ENCODE measurements at places on chromosomes 7 and 10.

DNA sequence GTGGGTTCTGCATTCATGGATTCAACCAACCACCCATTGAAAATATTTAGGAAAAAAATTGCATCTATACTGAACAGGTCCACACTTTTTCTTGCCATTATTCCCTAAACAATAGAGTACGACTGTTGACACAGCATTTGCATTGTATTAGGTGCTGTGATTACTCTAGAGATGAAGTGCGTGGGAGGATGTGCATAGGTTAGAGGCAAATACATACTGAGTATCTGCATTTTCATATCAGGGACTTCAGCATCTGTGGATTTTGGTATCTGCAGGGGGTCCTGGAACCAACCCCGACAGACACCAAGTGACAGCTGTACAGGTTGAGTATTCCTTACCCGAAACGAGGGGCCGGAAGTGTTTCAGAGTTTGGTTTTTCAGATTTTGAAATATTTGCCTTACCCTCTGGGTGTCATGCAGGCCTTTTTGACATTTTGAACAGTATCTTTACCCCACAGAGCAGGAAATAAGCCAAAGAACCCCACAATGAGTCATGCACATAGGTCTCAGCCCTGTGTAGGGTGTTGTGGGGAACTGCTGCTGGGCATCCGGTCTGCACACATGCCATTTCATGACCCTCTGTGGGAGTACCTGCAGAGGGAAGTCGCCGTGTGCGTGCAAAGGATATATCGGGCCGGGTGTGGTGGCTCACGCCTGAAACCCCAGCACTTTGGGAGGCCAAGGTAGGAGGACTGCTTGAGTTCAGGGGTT, 14.5 kb downstream of the NUDT5 start:
- no peak for DNase-seq

GRCh38 chr7:122544463-122544862, 154.5 kb downstream of the RNF133 start:
- no peak for DNase-seq

GRCh38 chr7:2738766-2739549, 51.0 kb downstream of the AMZ1 start:
- no peak for DNase-seq

DNA sequence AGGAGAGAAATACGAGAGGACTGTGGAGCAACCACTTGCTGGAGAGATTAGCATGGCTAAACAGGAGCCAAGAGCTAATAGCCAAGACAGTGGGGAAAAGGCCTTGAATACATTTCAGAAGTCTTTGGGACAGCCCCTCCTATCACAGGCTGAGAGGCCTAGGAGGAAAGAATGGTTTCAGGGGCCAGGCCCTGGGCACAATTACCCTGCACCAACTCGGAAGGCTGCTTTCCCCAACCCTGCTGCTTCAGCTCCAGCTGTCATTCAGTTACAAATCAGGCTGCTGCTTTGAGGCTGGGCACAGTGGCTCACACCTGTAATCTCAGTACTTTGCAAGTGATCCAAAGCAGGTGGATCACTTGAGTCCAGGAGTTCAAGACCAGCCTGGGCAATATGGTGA, 32.0 kb upstream of the SLC35G1 start:
- no peak for DNase-seq

DNA sequence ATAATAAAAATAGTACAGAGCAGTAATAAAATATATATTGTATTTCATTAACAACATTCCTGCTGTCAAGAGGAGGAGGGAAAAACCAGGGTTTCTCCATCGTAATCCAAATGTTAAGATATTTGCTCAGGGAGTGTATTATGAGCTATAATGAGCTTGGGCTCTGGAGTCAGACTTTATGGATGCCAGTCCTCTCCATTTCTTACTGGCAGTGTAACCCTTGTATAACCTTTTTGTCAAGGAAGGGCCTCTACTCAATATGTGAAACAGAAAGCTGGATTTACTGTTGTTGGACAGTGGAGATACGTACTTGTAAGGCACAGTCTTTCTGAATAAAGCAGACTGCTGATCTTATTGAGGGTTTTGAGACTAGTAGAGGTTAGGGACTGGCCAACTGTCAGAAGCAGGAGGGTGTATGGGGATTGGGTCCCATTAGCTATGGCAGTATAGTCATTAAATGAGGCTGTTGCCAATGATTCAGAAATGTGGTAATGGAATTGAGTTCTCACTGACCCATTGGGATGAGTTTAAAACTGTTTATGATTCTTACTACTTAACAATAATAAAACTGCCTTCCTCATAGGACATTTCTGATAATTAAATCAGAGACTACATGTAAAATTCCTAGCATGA, 56.5 kb downstream of the ZNF277 start:
- DNase-seq, result no peak

DNA sequence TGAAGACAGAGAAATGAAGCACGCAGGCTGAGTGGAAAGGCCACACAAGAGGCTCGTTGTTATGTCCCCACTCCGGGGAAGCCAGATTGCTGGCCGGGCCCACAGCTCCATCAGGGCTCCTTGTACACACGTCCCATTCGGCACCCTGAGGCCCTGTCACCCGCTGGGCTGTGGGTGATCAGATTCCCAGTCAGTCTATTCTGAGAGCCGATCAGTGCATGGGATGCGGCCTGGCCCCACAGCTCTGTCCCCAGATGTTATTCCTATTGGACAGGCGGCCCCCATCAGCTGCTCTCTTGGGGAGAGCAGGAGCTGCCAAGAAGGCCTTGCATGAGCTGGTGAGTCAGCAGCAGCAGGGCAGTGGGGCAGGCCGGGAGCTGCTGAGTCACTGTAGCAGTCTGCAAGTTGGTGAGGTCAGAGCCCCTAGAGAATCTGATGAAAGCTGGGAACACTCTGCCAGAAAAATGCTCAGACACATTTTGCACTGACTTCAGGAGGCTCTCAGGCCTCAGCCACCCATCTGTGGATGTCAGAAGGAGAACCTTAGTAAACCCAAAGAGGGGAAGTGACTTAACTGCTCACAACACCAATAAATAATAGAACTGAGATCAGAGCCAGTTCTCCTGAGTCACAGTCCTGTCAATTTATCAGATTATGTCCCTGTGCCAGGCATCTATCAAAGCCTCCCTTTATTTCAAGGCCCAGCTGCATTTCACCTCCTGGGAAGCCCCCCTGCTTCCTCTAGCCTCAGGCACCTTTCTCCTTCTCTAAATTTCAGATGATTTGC, 9.4 kb upstream of the PSAP start:
- peak; percentile 99 for DNase-seq

GRCh38 chr10:14474656-14475055, 143.9 kb upstream of the FRMD4A start:
- DNase-seq, result peak; percentile 51

DNA sequence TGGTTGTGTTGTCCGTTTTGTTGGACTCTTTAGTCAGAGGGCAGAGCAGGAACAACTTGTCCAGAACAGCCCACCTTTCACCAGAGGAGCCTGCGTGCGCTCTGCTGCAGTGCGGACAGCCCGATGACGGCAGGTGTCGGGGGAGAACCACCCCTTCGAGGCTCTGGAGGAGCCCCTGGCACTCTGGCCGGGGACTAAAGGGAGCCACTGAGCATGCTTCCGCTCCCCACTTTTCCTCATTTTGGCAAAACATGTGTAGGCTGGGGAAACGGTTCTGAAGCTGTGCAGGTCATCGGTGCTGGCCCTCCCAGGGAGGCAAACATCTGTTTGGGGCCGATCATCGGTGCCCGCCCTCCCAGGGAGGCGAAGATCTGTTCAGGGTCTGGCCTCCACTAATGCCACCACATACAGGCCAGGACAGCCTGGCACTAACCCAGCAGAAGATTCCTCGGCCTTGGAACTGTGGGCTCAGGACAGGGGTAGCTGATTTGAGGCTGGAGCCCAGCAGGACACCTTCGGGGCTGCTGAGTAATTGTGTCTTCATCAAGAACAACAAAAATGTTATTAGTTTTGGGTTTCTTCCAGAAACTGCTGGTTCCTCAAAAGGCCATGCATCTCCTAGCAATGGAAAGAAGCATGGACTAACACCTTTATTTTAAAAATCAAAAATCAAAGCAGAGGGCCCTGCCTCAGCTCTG, 124.4 kb upstream of the TCERG1L start:
- no peak for DNase-seq

- no peak for DNase-seq
These were observed 228.1 kb downstream of the TFEC start for GRCh38 chr7:115802415-115802814.

- DNase-seq, result no peak
These were observed 70.5 kb downstream of the ZMIZ1 start for GRCh38 chr10:79139124-79139835.

- DNase-seq, result peak; percentile 16
These were observed 230.5 kb upstream of the TMEM229A start for GRCh38 chr7:124263232-124263827.

DNA sequence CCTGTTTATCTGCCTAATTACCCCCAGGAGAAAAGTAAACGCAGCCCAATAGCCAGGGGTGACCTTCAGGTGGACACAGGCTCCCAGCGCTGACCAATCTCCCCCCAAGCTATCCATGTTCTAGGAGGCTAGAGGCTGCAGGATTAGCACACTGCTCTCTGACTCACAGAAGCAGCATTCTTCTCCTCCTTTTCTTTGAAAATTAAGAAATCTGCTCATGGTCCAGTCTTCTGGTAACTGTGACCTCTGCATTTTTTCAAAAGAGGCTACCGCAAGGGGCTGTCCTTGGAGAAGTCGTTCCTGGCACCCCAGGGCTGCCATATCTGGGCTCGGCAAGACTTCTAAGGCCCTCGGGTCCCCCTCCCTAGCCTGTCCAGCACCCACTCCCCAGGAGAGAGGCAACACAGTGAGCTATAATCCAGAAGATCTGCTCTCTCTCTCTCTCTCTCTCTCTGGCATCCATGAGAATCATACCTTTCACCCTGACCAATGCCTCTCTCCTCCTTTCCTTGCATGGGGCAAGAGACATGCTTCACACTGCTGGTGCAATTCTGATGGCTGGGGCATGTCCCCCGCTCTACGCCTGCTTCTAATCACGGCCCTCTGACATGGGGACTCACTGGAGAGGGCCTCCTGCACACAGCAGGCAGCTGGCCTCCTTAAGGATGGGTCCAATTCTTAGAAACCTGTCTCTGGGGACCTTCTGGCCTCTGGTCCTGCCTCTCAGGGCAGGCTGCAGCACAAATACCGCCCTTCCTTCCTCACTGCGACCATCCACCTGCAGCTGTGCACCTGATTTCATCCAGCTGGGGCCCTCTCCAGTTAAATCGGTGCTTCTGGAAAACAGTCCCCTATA, 27.3 kb downstream of the ANXA11 start:
- no peak for DNase-seq

GRCh38 chr7:103867874-103868273, 121.6 kb downstream of the RELN start:
- DNase-seq, result no peak

- DNase-seq, result no peak
These were observed 52.8 kb downstream of the HHEX start for GRCh38 chr10:92742331-92743228.

- DNase-seq, result no peak
These were observed 49.9 kb downstream of the PITRM1 start for GRCh38 chr10:3122486-3123205.

DNA sequence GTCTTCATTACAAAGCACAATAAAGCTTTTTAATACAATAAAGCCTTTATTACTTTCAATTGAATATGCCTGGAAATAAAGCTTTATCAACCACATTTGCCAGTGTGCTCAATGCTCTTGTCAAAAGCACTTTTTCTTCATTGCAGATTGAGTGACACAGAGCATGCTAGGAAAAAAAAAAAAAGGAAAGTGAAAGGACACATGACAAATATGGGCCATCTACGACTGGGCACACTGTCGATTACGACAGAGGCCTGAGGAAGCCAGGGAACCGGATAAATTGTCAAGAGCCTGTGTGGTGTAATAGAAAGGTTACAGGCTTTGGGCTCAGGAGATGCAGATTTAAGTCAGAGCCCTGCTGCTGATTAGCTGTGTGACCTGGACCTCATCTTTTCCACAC, 84.8 kb upstream of the LRGUK start:
- DNase-seq, result no peak

DNA sequence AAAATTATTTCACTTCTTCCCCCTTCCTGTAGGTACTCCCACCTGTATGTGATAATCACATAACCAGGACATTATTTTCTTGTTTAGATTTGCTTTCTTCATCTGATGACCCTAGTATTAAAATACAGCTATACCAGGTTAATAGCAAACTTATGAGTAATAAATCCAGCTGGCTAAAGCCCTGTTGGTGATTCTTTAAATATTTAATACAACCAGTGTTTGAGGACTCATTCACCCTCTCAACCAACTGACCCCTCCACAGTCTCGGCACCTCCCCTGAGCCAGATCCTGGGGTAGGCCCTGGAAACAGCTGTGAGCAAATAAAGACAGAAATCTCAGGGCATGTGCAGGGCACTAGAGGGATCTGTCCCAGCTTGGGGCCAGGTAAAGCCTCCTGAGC, 58.5 kb downstream of the BLNK start:
- no peak for DNase-seq

GRCh38 chr10:120429395-120429794, 27.6 kb upstream of the PLPP4 start:
- no peak for DNase-seq

DNA sequence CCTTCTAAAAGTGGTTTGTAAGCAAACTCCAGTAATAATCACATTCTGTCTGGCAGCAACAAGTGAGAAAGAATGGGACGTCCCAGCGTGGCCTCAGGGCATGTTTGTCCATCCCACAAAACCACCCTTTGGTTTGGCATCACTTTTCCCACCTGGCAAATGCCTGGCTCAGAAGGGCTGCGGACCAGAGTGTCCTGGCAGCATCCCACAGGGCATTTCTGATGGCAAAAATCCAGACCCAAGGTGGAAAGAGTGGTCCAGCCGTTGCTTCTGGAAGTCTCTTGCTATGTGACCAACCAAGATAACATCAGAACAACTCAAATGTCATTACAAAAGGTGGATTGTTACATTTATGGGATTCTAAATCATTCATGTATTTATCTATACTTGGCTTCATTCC, 174.4 kb downstream of the CREB5 start:
- DNase-seq, result no peak

GRCh38 chr10:46317370-46317769, 30.6 kb downstream of the ANTXRL start:
- DNase-seq, result no peak

DNA sequence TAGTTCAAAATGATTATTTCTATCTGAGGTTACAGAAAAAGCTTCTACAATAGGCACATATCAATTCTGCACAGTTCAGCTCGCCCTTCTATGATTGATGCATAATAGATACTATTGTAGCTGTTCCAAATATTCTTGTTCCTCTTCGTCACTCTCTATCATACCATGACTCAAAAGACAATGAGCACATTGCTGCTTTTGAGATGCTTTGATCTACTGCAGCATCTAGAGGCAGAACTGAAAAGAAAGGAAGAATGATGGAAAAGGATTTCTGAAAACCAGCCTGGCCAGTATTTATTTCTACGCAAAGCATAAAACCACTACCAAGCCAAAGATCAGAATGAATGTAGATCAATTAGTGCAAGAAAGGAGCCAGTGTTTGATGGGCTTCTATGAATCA, 59.3 kb upstream of the PLXDC2 start:
- DNase-seq, result no peak

GRCh38 chr7:74449809-74450397, 3.8 kb upstream of the GTF2IRD1 start:
- peak; percentile 60 for DNase-seq

- peak; percentile 92 for DNase-seq
These were observed 43.9 kb upstream of the GRB10 start for GRCh38 chr7:50826371-50827172.

All from RKO (cell line).